ENCODE measurements at places on chromosomes 2 and 18.

DNA sequence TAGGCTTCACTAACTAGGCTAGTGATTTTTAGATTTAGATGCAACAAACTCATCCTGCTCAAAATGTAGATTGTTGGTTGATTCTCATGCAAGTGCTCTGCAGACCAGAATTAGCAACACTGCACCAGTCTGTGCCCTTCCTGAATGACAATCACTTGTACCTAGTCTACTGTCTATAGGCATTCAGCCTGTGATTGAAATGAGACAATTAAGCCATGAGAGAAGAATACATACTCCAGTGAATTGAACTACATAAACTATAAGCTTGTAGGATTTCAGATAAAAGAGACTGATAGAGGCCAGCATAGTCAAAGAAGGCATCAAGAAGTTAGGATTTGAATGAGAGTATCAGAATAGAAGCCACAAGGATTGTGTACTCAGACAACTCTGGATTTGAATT lies 138.3 kb upstream of the NRXN1 start:
- DNase-seq = no peak

DNA sequence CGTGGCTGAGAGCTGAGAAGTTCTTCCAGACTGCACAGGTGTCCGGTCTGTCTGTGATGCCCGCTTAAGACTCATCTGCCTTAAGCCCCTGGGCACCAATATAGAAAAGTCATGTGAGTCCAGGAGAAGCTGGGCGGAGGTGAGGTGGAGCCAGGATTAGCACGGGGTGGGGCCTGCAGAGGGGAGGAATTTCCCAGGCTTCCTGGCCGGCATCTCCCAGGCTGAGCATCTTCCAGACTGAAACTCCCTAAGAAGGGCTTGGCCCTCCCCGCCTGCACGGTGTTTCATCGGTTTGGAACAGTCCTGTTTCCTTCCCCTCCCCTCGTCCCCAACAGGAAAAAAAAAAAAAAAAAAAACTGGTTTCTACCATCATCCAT lies 270.3 kb downstream of the ATAD2B start:
- no peak for DNase-seq

DNA sequence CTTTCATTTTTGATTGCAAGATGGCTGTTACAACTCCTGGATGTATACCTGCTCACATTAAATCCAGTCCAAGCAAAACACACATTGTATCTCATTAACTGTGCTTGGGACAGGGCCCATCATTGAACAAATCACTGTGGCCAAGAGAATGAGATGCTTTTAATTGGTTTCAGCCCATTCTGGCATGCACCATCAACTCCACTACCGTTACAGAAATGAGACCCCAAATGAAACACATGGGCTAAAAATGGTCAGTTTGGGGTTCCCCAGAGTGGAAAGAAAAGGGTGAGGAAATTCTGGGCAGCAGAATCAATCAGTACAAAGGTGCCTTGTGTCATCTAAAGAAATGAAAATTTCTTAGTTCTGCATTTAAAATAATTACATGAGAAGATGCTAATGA lies 52.7 kb downstream of the FAM171B start:
- DNase-seq = no peak

- DNase-seq = no peak
These were observed 447.6 kb upstream of the POU3F3 start for GRCh38 chr2:104406261-104406726.

DNA sequence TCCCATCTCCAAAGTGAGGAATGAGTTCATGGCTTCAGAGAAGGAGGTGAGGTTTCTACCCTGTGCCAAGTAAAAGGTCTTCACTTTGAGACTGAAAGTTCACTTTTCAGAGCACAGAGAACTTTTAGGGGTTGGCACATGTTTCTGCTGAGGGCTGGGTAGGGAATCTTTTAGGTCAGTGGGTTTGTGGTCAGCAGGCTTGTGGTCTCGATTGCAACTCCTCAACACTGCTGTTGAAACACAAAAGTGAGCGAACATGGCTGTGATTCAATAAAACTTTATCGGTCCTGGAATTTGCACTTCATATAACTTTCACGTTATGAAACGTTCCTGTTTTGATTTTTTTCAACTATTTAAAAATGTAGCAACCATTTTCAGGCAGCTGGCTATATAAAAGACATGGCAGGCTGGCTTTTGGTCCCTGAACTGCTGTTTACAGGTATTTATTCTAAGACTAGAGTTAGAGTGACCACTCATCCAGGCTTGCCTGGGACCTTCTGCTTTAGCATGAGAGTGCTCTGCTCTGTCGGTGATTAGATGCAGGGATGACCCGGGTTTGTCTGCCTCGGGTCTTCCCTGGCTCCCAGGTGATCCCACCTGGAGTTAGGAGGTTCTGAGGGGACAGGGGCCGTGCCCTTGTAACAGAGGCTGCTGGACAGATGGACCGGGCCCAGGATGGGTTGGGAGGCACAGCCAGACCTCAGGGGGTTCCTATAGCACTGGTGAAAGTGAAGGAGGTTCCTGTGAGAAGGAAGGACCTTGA lies 62.7 kb upstream of the TAF1B start:
- peak; percentile 53 for DNase-seq

DNA sequence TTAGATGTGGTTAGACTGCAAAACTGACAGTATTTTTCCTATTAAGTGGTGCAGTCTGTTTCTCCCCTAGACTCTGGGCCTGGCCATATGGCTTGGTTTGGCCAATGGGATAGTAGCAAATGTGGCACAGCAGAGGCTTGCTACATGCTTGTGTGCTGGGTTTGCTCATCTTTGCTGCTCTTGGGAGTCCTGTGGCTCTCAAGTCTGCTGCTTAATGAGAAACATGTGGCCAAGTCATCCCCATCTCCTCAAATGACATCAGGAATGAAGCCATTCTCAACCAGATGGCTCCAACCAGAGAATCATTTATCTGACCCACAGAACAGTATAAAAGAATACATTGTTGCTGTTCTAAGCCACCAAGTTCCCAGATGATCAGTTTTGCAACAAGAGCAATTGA lies 57.1 kb upstream of the PAX3 start:
- no peak for DNase-seq

DNA sequence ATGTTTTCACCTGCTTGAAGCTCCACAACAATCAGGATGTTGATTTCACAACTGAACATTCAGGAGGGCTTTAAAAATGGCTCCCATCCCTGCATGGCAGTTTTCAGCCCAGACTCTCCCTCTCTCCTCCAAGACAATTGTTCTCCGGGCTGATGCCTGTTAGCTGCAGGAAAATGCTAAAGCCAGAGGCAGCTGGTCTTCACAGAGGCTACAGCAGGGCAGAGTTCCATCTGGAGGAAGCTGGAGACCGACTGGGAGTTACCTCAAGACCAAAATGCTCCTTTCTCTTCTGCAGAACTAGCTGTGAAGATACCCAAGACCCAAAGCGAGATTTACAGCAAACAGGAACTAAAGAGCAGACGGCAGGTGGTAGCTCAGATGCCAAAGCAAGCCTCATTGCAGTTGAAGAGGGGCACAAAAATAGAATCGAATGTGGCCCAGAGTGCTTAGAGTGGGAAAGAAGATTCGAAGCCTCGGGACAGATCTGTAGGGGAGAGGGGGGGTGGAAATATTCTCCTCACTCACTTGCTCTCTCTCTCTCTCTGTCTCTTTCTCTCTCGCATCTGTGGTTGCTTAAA lies 423.6 kb downstream of the ZNF521 start:
- no peak for DNase-seq

DNA sequence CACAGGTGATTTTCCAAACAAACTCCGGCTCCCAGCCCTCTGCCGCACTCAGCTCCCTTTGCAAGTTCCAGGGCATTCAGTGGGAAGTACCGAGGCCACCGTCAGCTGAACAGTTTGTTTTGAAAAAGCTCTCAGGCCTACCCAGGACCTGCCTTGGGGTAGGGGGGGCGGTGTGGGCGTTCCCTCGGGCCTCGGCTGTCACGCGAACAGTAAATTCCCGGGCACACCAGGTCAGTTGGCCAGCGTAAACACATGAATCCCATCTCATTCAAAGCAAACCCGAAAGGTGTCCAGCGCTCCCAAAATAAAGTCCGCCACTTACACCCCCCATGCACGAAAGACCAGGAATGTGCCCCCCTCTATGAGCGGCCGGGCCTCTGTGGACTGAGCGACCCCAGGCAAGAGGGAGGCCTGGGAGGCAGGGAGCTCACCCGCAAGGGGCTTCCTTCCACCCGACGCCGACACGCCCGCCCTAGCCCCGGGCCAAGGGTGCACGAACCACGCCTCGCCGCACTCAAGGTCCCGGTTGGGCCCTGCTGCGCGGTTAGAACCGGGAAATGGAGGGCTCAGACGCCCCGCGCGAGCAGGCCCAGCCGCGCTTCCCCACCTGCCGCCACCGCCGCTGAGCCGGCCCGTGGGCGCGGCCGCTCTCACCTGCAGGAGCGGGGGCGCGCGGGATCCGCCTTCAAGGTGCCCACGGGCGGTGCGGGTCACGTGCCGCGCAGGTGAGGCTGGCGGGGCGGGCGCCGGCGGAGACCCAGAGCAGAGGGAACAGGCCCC lies at the start of gene WDSUB1:
WDSUB1 (minus strand) TSS at position 775 of the 780 bp plus-strand sequence. CDS start 3,634 bp downstream, outside the sequence.
- peak; percentile 44 for DNase-seq

DNA sequence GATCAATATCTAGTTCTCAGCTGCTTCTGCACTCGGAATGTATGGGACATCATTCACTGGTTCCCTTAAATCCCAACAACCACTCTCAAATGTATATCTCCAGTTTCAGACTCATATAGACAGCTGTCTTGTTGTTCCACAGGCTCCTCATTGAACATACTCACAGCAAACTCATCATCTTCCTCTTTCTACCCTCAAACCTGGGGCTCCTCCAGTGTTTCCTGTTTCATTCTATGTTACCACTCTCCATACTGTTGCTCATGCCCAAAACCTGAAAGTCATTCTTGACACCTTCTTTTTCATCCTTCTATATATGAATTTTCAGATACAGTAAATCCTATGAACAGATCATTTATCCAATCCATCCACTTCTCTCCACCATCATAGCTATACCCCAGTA lies 18.7 kb upstream of the REL start:
- no peak for DNase-seq

DNA sequence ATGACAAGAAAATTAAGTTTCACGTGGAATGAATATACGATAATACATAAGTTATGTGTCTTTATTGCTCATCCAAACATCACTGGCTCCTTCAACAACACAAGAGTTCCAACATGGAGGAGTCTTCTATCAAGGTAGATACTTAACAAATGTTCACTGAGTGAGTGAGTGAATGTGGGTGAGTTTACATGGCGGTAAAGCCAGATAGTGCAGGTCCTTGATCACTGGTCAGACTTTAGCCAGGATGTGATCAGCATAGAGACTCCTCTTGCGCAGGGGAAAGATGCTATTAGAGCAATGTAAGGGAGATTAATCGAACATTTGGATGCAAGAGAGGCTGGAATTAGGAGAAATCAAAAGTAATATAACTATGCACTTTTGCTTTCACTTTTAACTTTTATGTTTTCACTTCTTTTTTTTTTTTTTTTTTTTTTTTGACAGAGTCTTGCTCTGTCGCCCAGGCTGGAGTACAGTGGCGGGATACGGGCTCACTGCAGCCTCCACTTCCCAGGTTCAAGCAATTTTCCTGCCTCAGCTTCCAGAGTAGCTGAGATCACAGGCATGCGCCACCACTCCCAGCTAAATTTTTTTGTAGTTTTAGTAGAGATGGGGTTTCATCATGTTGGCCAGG lies 249.0 kb upstream of the ID2 start:
- DNase-seq = no peak

GRCh38 chr2:190060626-190061025 lies 1.9 kb downstream of the MSTN start:
- no peak for DNase-seq

GRCh38 chr2:122135021-122135937 lies 379.8 kb downstream of the TSN start:
- DNase-seq = no peak

GRCh38 chr2:30139131-30139870 lies 7.5 kb upstream of the YPEL5 start:
- peak; percentile 53 for DNase-seq

- DNase-seq = no peak
These were observed 48.1 kb downstream of the HS1BP3 start for GRCh38 chr2:20602803-20603202.

DNA sequence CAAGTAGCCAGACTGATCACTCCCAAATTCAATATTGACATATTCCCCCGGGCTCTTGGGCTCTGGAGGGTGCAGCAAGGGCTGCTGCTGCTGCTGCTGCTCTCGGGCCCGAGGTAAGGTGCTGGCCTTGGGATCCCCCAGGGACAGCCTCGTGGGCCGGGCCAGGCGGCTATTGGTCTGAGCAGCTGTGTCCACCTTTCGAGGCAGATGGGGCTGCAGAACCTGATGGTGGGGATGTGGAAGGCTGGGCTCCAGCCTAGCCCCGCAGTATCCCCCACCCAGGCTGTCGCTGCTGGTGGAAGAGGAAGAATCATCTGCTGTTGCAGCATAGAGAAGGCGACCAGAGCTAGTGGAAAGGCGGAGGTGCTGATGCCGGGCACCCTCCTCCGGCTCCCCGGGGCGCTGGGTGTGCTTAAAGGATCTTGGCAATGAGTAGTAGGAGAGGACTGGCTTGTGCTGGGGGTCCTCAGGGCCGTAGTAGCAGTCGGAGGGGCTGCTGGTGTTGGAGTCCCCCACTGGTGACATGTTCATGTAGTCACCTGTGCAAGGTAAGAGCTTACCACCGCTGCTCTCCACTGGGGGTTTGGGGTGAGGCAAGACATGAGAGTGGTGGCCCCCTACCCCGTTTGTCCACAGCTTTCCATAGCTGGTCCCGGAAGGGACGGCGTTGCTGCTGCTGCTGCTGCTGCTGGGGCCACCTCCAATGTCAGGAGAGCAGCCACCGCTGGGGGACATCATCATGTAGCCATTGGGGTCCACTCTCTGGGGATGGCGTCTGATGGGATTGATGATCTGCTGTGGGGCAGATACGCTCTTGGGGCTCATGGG lies 3.4 kb downstream of the IRS1 start:
- no peak for DNase-seq

DNA sequence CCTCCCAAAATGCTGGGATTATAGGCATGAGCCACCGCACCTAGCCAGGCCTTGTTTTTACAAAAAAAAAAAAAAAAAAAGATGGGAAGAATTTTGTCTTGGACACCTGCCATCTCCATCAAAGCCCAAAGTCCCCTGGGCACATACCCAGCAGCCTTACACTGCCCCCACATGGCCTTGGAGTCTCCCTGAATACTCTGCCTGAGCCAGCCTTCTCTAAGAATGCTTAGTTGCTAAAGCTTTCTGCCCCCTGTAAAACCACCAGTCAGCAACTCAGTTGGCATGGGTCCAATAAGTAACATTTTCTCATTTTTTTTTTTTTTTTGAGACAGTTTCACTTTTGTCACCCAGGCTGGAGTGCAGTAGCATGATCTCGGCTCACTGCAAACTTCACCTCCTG lies 40.6 kb downstream of the SPC25 start:
- no peak for DNase-seq
